Type B pancreatic cell (in vitro differentiated cells): ENCODE measurements at places on chromosomes 7 and 10. TPM values are rescaled to one million over a fixed set of nuclear protein-coding genes. Genes with fewer than 3 reads are reported as not detected.
A peak's percentile ranks its signal among the peaks of the same experiment; 100 is the strongest.

The BHLHA15 gene
- 0.46 and 0.57 TPM in 2 replicates for total RNA-seq

The PTPRZ1 gene
- 20.7 and 43.4 TPM in 2 replicates for total RNA-seq

The SCART1 gene
- 1.2 and 1.4 TPM in 2 replicates for total RNA-seq

The DNMBP gene
- total RNA-seq, result 17.3 and 17.7 TPM in 2 replicates

The RARRES2 gene
- 16.3 and 109 TPM in 2 replicates for total RNA-seq

The CALHM1 gene
- total RNA-seq, result 0.17 TPM in 1 of 2 replicates, not detected in the other

The GPER1 gene
- 2.5 and 5.0 TPM in 2 replicates for total RNA-seq

The RNLS gene
- total RNA-seq, result 7.0 and 10.7 TPM in 2 replicates

The KNDC1 gene
- total RNA-seq, result 2.7 and 6.4 TPM in 2 replicates

The GARIN1A gene
- 2.4 TPM in 2 replicates for total RNA-seq

The LRMDA gene
- 0.62 and 2.0 TPM in 2 replicates for total RNA-seq

The MYO1G gene
- 0.52 and 0.53 TPM in 2 replicates for total RNA-seq

DNA sequence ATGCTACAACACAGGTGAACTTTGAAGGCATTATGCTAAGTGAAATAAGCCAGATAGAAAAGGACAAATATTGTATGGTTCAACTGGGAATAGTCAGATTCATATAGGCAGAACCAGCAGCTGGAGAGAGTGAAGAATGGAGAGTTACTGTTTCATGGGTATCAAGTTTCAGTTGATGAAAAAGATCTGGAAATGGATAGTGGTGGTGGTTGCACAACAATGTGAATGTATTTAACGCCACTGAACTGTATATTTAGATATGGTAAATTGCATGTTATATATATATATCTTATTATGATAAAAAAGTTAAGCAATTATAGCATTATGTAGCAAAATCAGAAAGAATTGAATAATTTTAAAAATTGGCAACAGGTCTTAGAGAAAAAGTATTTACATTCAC lies 3.9 kb downstream of the LMBR1 start:
- DNase-seq, result no peak
- H3K4me3 ChIP-seq, result peak overlapping the region; percentile 29
- H3K4me1 ChIP-seq, result peaks cover 10% of the 10 kb centered on the region
- no peak overlapping the region for H3K27ac ChIP-seq

DNA sequence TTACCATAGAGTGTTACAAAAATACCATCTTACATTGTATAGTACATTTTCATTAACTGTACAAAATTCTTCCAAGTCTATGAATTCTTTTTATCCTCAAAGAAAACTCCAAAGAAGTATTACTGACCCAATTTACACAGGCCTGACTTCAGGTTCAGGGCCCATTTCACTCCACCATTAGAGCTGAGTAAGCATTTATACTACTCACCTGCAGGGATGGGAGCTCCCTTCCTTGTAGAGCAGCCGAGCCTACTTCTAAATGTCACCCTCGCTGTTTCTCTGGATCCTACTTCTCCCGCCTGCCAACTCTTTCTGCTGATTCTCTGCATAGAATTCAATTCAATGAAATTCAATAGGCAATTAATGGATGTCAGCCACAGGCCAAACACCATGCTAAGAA lies 56.0 kb downstream of the CCDC71L start:
- no peaks in the 10 kb centered on the region for H3K36me3 ChIP-seq
- H3K27me3 ChIP-seq, result no peaks in the 10 kb centered on the region
- DNase-seq, result no peak
- no peak overlapping the region for H3K27ac ChIP-seq
- no peaks in the 10 kb centered on the region for H3K4me1 ChIP-seq

- H3K4me3 ChIP-seq, result no peak overlapping the region
- DNase-seq, result no peak
These were observed 9.0 kb downstream of the RPEL1 start for GRCh38 chr10:103254538-103255325.

GRCh38 chr7:151699928-151700319 lies 177.0 kb downstream of the PRKAG2 start:
- H3K4me3 ChIP-seq, result no peak overlapping the region
- H3K4me1 ChIP-seq, result peaks cover 26% of the 10 kb centered on the region
- H3K36me3 ChIP-seq, result no peaks in the 10 kb centered on the region
- no peak overlapping the region for H3K27ac ChIP-seq

- H3K36me3 ChIP-seq, result no peaks in the 10 kb centered on the region
- H3K27ac ChIP-seq, result no peak overlapping the region
- no peak for DNase-seq
- H3K4me1 ChIP-seq, result peaks cover 25% of the 10 kb centered on the region
These were observed 1.2 kb downstream of the ANTXRL start for GRCh38 chr10:46287846-46288477.

- no peak overlapping the region for H3K4me3 ChIP-seq
- H3K27me3 ChIP-seq, result no peaks in the 10 kb centered on the region
- no peaks in the 10 kb centered on the region for H3K36me3 ChIP-seq
- peaks cover 10% of the 10 kb centered on the region for H3K4me1 ChIP-seq
These were observed 134.7 kb upstream of the RHOBTB1 start for GRCh38 chr10:61078542-61079275.

DNA sequence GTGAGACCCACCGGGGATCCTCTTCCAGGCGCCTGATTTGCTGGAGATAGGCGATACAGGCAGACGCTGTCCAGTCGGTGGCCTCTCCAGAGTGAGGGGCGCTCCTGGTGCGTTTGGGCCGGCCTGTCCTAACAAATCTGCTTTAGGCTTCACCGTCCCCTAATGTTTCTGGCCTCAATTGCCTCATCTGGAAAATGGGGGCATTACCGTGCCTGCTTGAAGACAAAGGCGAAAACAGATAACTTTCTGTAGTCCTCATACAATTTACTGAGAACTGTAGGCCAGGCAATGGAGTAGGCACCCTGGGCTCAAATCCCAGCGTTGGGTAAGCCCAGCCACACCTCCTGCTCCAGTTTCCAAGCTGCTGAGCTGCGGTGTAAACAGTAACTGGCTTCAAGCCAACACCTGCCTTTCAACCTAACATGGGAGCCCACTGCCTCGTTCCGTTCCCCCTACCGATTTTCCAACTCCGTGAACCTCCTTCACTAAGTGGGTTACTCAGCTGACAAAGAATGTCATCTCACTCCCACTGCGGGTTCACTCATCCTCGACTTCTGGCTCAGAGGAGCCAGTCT lies 589 bp upstream of the ZFAND4 start:
- peak overlapping the region; percentile 86 for H3K4me3 ChIP-seq
- no peak for DNase-seq
- H3K4me1 ChIP-seq, result peaks cover 8% of the 10 kb centered on the region
- no peak overlapping the region for H3K27ac ChIP-seq
- H3K36me3 ChIP-seq, result no peaks in the 10 kb centered on the region

GRCh38 chr7:70640266-70640833 lies 491.6 kb upstream of the GALNT17 start:
- no peak overlapping the region for H3K4me3 ChIP-seq
- peaks cover 28% of the 10 kb centered on the region for H3K4me1 ChIP-seq
- peaks cover 7% of the 10 kb centered on the region for H3K27me3 ChIP-seq

GRCh38 chr10:131021246-131021895 lies 290.1 kb downstream of the TCERG1L start:
- H3K4me1 ChIP-seq, result no peaks in the 10 kb centered on the region
- peaks cover 29% of the 10 kb centered on the region for H3K27me3 ChIP-seq
- H3K36me3 ChIP-seq, result no peaks in the 10 kb centered on the region
- no peak overlapping the region for H3K27ac ChIP-seq
- H3K4me3 ChIP-seq, result no peak overlapping the region

- DNase-seq, result no peak
- peaks cover under 1% of the 10 kb centered on the region for H3K4me1 ChIP-seq
- H3K27ac ChIP-seq, result no peak overlapping the region
- no peaks in the 10 kb centered on the region for H3K36me3 ChIP-seq
These were observed 10.6 kb upstream of the TRPV6 start for GRCh38 chr7:142896151-142896550.

DNA sequence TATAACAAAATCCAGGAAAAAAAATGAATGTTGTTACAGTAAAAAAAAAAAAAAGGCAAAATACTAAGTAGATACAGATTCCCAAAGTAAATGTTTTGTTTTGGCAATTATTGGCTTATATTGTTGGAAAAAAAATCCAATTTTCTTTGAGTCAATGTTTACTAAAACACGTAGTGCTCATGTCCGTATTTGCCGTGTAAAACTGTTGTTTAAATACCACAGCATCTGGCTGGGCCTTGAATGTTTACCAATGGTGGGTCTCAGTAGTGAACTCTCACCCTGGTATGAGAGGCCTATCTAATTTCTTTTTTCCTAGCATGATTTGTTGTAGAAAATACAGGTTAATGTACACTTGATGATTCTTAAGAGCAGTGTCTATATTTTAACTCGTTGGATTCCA lies 41.4 kb upstream of the SLC26A5 start:
- no peaks in the 10 kb centered on the region for H3K4me1 ChIP-seq
- no peak overlapping the region for H3K4me3 ChIP-seq
- no peak for DNase-seq
- H3K27ac ChIP-seq, result peak overlapping the region; percentile 51

DNA sequence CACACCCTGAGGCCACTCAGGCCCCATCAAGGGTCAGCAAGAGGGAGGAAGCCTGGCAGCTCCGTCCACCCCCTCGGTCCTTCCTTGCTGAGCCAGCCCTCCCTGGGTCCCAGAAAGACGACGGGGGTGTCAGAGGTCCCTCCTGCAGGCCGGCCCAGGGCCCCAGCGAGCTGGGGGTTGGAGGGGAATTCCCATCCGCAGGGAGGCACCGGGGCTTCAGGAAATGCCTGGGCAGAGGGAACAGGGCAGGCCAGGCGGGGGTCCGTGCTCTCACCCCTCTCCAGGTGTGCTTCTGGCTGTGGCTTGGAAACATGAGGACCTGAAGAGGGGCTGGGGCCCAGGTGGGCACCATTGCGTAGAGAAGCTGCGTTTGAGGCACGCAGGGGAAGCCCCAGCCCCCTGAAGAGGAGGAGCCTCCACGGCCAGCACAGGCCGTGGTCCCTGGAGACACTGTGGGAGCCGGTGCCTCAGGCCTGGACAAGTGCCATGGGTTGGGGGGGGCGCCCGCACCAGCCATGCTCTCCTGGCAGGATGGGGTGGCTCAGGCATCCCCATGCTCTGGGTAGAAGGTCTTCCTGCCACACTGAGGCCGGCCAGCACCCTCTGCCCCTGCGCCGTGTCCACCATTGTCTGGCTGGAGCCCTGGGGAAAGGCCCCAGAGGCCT lies 66.7 kb downstream of the PDGFA start:
- no peak for DNase-seq
- H3K36me3 ChIP-seq, result no peaks in the 10 kb centered on the region
- no peak overlapping the region for H3K27ac ChIP-seq
- H3K4me3 ChIP-seq, result no peak overlapping the region

- no peaks in the 10 kb centered on the region for H3K36me3 ChIP-seq
- no peak overlapping the region for H3K27ac ChIP-seq
- DNase-seq, result no peak
- no peaks in the 10 kb centered on the region for H3K27me3 ChIP-seq
- no peak overlapping the region for H3K4me3 ChIP-seq
These were observed 253.2 kb downstream of the INHBA start for GRCh38 chr7:41449694-41450093.

- no peak overlapping the region for H3K4me3 ChIP-seq
- no peak for DNase-seq
- H3K27me3 ChIP-seq, result peaks cover 12% of the 10 kb centered on the region
- peaks cover 7% of the 10 kb centered on the region for H3K4me1 ChIP-seq
These were observed 2.3 kb downstream of the CCDC136 start for GRCh38 chr7:128794020-128794419.

DNA sequence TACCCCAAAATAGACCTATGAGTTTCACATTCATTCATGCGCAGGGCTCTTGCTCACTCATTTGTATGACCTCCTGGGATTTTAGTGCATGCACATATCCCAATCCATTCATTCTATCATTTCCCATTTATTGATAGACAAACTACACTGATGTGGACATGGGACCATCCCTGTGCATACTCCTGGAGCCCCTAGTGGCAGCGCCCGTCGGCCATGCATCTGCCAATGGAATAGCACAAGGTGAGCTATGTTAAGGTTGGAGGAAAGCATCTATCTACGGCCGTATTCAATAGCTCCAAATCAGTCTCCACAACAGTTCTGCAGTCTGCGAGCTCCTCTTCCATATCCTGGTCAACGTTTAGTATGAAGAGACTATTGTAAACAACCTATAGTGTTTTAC lies 31.7 kb upstream of the FIGNL1 start:
- no peak overlapping the region for H3K4me3 ChIP-seq
- DNase-seq, result no peak
- H3K36me3 ChIP-seq, result no peaks in the 10 kb centered on the region
- H3K27me3 ChIP-seq, result no peaks in the 10 kb centered on the region
- no peak overlapping the region for H3K27ac ChIP-seq
- no peaks in the 10 kb centered on the region for H3K4me1 ChIP-seq

DNA sequence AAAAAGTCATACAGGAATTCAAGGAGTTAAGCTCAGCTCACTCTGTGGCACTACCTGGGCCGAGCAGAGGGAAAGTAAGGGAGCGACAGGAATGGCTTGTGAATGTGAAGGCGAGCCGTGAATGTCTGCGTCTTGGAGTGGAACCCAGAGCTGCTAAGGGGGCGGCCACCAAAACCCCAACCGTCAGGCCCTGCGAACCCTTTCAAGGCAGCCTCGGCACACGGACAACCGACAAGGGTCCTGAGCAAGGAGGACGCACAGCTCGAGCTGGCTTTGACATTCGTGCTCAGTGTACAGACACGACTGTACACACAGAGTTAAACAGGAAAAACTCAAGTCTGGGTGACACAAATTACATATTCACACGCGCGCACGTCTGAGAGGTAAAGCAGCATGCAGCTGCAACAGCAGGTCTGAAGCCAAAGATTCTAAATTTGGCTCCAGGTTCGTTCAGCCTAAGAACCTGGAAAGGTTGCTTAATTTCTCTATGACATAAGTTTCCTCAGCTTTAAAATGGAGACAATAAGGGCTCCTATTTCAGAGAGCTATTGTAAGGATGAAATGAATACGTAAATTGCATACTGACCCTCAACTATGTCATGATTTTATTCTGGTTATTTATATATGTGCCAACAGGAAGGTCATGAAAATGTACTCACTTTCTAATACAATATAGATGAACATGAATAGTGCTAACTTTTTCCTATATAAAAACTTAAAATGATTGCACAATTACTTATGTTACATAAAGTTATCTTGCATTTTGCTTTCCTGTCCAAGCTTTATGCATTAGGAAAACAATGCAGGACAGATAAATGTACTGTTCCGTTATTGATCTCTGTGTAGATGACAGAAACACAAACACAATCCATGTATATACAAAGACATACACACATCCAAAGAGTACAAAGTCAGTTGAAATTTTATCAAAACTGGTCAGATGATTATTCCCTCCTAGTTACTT lies 192.9 kb downstream of the ZMYND11 start:
- no peak overlapping the region for H3K4me3 ChIP-seq
- H3K27ac ChIP-seq, result no peak overlapping the region
- H3K36me3 ChIP-seq, result peaks cover 16% of the 10 kb centered on the region
- H3K4me1 ChIP-seq, result peaks cover 13% of the 10 kb centered on the region

- peaks cover 23% of the 10 kb centered on the region for H3K4me1 ChIP-seq
- H3K4me3 ChIP-seq, result no peak overlapping the region
These were observed 51.2 kb downstream of the INSYN2A start for GRCh38 chr10:127145173-127145572.

GRCh38 chr10:4501306-4501705 lies 324.7 kb upstream of the AKR1E2 start:
- H3K27me3 ChIP-seq, result no peaks in the 10 kb centered on the region
- DNase-seq, result no peak
- H3K36me3 ChIP-seq, result no peaks in the 10 kb centered on the region
- H3K4me3 ChIP-seq, result no peak overlapping the region
- no peak overlapping the region for H3K27ac ChIP-seq
